Effector memory CD4-positive, alpha-beta T cell (primary cell): ENCODE measurements at places on chromosomes 5 and 9.

GRCh38 chr5:160419458-160420330 is 813 bp upstream of the SLU7 start:
- no peak for DNase-seq

DNA sequence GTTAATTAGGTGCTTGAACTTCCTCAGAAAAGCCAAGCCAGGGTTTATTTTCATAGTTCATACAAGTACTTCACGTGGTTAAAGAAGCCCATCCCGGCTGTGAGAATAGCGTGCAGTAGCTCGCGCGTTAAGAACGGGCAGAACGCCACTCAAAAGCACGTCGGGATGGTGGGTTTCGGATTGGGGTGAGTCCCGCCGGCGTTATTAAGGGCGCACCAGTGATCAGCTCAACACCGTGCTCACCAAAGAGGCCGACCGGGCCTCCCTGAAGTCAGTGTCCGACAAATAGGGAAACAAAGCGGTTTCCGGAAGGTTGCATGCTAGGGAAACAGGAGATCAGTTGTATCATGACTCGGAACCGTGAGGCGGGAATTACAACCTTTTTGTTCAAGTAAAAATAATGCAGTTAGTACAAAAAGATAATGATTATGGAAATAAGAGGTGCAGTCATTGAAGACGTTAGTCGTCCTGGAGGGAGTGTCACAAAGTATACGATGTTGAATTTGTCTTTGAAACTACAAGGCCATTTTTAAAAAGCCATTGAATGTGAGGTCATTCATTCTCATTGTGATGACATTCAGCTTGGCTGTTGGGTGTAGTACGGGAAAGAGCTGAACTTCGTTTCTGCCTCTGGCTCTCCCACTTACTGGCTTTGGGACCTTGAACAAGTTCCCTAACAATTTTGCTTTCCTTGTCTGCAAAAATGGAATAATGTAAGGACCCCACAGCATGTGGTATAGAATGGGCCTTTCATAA is 992 bp downstream of the SETD9 start:
- peak; percentile 22 for DNase-seq

DNA sequence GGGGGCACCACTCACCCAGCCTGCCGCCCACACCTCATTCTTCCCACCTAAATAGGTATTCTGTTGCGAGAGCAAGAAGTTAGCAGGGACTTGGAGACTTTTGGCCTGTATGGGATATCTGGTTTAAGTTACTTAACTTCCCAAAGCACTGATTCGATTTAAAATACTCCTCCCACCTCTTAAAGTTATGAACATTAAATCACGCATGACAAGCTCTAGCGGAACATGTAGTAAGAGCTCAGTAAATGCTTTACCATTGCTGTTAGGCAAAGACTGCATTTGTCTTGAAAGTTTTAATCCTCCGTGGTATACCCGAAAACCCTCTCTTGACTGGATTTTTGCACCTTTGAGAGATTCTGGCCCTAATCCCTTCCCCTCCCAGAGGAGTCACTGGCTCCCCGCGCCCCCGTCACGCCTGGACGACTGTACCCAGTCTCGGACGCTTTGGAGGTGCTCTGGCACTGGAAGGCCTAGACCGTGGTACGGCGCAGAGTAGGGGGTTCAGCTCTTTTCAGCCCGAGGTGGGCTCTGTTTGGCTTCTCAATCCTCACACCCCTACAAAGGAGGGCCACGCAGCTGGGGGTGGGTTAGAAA is 4.4 kb downstream of the GDNF start:
- no peak for DNase-seq

GRCh38 chr5:122062205-122062604 is 15.9 kb downstream of the LOX start:
- no peak for DNase-seq

- DNase-seq, result no peak
Observed at GRCh38 chr5:169801324-169801777, 164.3 kb downstream of the DOCK2 start.

- DNase-seq, result no peak
Observed at GRCh38 chr5:68746220-68746619, 347.6 kb upstream of the SLC30A5 start.

- no peak for DNase-seq
Observed at GRCh38 chr5:34045996-34046395, 3.0 kb upstream of the C1QTNF3 start.

GRCh38 chr9:31272456-31273295 is 1111.8 kb upstream of the ACO1 start:
- no peak for DNase-seq
